ENCODE measurements at places on chromosomes 12 and 14. TPM values are rescaled to one million over a fixed set of nuclear protein-coding genes. Genes with fewer than 3 reads are reported as not detected.

The PCED1B gene
- 3.8 TPM for total RNA-seq

The KTN1 gene
- 129 TPM for total RNA-seq

The GDF3 gene
- not detected for total RNA-seq

The MAP3K9 gene
- 3.0 TPM for total RNA-seq

The BHLHE41 gene
- total RNA-seq = 6.0 TPM

The CFAP54 gene
- 0.15 TPM for total RNA-seq

The SERPINA3 gene
- 3.9 TPM for total RNA-seq

The BCL11B gene
- total RNA-seq = 0.17 TPM

The RNF31 gene
- total RNA-seq = 38.8 TPM

The ADIPOR2 gene
- 37.2 TPM for total RNA-seq

The COX6A1 gene
- total RNA-seq = 300 TPM

The SOAT2 gene
- total RNA-seq = not detected

The DCAF11 gene
- total RNA-seq = 30.7 TPM

The CISTR gene
- total RNA-seq = not detected

The PTCSC3 gene
- not detected for total RNA-seq

The PLEKHG3 gene
- total RNA-seq = 131 TPM

The CABP1 gene
- not detected for total RNA-seq

The LALBA gene
- not detected for total RNA-seq

The TEX52 gene
- total RNA-seq = not detected

The PZP gene
- total RNA-seq = not detected

The HPD gene
- not detected for total RNA-seq

The MMP17 gene
- 1.3 TPM for total RNA-seq

The EMP1 gene
- 30.7 TPM for total RNA-seq

The KLHL33 gene
- total RNA-seq = not detected

The KERA gene
- not detected for total RNA-seq

The OR4E2 gene
- not detected for total RNA-seq

The MYF6 gene
- total RNA-seq = not detected

The PTPN6 gene
- total RNA-seq = not detected

The GLIPR1L1 gene
- total RNA-seq = not detected

The CCDC60 gene
- not detected for total RNA-seq

The ANG gene
- 7.3 TPM for total RNA-seq

The LBHD2 gene
- not detected for total RNA-seq

The GALNT9 gene
- total RNA-seq = 0.15 TPM

The SLC25A47 gene
- total RNA-seq = not detected

The SLC41A2 gene
- 46.0 TPM for total RNA-seq

The TSPAN19 gene
- total RNA-seq = not detected

The SLC8A3 gene
- total RNA-seq = 0.17 TPM

The IL31 gene
- not detected for total RNA-seq

The CYP27B1 gene
- 3.2 TPM for total RNA-seq

The MSI1 gene
- total RNA-seq = 2.6 TPM

The RNASE1 gene
- 0.72 TPM for total RNA-seq

Measured in chondrocyte (in vitro differentiated cells).